Skeletal muscle cell (primary cell): ENCODE measurements at places on chromosomes 7 and 10.
A peak's percentile ranks its signal among the peaks of the same experiment; 100 is the strongest.

GRCh38 chr7:89183712-89184111, 388.2 kb upstream of the TEX47 start:
- no peak for DNase-seq

DNA sequence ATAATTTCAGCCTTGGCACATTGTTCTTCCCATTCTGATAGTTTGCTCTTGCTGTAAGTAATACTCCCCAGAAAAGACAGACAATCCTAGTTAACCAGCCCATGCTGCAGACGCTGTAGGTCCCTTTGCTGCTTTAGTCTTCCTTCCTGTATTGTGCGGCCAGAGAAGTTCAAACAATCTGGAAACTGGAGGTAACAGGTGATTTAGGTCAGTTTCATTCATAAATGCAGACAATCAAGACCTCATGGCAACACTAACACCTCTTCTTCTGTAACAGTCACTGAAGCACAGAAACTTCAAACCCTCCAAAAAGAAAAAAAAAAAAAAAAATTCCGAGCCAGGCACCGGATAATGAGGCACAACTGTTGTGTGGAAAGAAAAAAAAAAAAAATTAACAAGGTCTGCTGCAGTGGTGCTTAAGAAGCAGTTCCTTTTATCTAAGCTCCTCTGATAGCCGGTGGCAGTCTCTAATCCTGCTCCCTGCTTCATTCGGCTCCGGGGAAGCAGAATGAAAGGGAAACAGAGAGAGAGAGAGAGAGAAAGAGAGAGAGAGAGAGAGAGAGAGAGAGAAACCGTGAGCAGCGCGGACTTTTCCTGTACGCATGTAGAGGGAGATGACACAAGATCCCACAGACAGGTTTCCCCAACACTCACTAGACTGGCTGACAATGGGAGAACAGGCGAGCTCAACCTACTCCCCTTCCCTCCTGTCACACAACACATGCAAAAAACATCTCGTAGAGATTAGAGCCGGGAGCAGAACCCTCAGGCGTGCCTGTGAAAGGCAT, at the start of gene SEMA3A:
Gene SEMA3A (minus strand): TSS at position 306 of the 788 bp plus-strand sequence. CDS start 203 bp downstream, at position 103.
- peak; percentile 68 for DNase-seq

- peak; percentile 71 for DNase-seq
These were observed 139.4 kb upstream of the SHH start for GRCh38 chr7:155951554-155952158.

GRCh38 chr10:110219884-110220283, 12.5 kb downstream of the MXI1 start:
- no peak for DNase-seq

GRCh38 chr10:120810298-120810697, 40.9 kb upstream of the WDR11 start:
- DNase-seq: no peak

GRCh38 chr10:96211764-96212163, 59.6 kb downstream of the BLNK start:
- no peak for DNase-seq
